ENCODE measurements at places on chromosomes 3 and 15. TPM values are rescaled to one million over a fixed set of nuclear protein-coding genes. Genes with fewer than 3 reads are reported as not detected.

The ROBO2 gene
- under 0.01 TPM for total RNA-seq

The C2CD4A gene
- total RNA-seq: under 0.01 TPM

The RASGRP1 gene
- total RNA-seq: 2.7 TPM

The VIPR1 gene
- 1.1 TPM for total RNA-seq

The ATP13A4 gene
- total RNA-seq: 0.27 TPM

The CPA3 gene
- 80.5 TPM for total RNA-seq

The PRTG gene
- total RNA-seq: 0.27 TPM

The GPR171 gene
- under 0.01 TPM for total RNA-seq

The COL6A5 gene
- 0.54 TPM for total RNA-seq

The SMAD6 gene
- total RNA-seq: 3.2 TPM

The RAB7A gene
- 51.4 TPM for total RNA-seq

The ARGFX gene
- not detected for total RNA-seq

The AADACL2 gene
- total RNA-seq: not detected

The PLS1 gene
- 2.4 TPM for total RNA-seq

The PCLAF gene
- total RNA-seq: 8.1 TPM

The UROC1 gene
- total RNA-seq: under 0.01 TPM
